ENCODE measurements at places on chromosomes 7 and 10. TPM values are rescaled to one million over a fixed set of nuclear protein-coding genes. Genes with fewer than 3 reads are reported as not detected.

DNA sequence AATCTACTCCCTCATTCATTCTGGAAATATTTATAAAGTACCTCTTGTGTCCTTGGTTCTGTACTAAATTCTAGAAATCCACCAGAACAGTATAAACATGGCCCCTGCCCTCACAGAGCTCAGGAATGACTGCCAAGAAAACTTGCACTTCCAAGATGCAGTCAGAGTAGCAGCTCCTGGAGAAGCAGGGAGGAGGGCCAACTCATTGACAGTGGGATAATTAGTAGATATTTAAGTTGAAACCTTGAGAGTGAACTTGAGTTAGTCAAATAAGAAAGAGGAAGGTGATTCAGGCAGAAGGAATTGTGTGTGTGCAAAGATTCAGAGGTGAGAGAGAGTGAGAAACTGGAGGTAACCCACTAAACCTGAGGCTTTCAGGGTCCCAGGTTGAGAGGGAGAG is 182.2 kb upstream of the INHBA start:
- peak; percentile 25 for DNase-seq

DNA sequence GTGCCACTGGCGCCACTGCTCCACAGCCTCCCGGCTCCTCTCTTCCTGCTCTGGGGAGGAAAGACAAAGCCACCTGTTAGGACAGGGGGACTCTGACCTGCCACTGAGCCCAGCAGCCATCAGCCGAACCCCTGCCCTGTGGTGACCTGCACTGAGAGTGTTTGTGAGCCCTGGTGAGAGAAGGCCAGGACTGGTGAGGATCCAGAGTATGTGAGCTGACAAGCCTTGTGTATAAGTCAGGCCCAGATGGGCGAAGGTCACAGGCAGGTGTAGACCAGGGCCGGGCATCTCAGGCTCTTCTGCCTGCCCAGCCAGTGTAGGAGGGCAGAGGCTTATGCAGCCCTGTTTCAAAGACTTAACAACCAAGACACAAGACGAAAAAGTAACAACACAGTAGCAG is 12.0 kb downstream of the UCMA start:
- DNase-seq, result no peak

- peak; percentile 36 for DNase-seq
These were observed 38.1 kb downstream of the TMEM130 start for GRCh38 chr7:98831641-98832221.

DNA sequence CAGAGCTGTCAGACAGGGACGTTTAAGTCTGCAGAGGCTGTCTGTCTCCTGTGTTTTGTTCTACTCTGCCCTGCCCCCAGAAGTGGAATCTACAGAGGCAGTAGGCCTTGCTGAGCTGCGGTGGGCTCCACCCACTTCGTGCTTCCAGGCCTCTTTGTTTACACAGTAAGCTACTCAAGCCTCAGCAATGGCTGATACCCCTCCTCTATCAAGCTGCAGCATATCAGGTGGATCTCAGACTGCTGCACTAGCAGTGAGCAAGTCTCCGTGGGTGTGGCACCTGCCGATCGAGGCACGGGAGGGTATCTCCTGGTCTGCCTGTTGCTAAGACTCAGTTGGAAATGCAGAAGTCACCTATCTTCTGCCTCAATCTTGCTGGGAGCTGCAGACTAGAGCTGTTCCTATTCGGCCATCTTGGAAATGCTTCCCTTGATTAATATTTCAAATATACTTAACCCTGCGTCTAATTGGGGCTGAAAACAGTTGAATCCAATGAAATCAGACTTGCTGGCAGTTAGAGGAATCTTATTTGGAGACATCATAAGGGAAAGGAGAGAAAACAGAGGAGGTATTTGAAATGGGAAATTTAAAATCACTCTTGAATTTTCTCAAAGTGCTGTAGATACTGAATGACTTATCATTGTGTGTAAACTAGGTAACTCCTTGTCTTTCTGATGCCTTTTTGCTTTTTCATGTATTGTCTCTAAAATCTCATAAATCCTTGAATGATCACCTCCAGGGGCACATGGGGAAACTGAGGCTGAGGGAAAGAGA is 13.8 kb upstream of the CYP3A5 start:
- DNase-seq, result peak; percentile 4

- DNase-seq, result no peak
These were observed 55.6 kb downstream of the NOC3L start for GRCh38 chr10:94307046-94307615.

GRCh38 chr7:23238983-23239652 is 7.5 kb upstream of the GPNMB start:
- no peak for DNase-seq

DNA sequence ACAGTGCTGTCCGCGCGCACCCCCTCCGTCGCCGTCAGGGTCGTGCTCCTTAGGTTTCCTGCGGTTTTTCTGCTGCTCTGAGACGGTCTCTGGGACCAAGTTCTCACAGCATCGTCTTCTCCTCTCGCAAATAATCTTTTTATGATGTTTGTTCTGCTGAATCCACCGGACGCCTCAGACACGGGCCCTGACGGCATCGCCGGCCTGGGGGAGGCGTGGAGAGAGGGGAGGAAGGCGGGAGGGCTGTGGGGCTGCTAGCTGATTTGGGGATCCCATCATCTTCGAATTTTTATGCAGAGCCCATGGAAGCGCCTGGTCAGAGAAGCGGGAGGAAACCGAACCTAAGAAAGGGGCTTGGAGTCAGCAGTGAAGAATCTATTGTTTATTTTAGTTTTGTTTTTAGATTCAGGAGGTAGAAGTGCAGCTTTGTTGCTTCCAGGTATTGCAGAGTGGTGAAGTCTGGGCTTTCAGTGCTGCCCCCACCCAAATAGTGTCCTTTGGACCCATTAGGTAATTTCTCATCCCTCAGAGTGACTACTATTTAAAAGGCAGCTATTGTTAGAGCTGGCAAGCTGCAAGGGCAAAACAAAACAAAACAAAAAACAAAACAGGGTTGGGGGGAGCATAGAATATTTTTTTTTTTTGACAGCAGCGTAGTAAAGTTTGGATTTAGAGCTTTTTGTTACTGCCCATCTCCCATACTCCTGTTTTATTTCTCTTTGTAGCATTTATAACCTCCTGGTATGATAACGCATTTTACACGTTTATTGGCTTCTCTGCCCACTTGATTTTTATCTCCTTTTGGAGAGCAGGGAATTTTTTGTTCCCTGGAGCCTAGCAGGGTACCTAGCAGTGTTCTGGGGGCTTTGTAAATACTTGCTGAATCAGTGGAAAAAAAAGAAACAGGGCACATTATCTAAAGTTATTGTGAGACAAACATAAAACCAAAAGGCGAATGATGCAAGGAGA is 92.6 kb downstream of the SPAG6 start:
- peak; percentile 55 for DNase-seq

IL2RA gene
- under 0.01 TPM for total RNA-seq

GNAT3 gene
- total RNA-seq, result not detected

DNA sequence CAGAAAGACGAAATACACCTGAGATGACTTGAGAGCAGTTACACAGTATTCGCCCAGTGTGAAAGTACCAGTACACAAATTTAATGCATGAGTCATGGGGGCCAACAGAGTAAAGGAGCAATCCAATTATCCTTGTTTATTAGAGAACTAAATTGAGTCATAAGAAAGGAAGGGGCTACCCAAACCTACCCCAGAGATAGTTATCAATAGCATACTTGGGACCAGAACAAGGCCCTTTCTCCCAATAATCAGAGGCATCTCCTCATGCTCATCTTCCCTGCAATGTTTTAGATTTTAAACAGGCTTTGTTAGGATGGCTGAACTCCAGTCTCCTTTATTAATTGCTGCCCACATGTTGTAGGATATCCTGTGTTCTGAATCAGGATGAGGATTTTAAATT is 239.7 kb upstream of the LRGUK start:
- peak; percentile 1 for DNase-seq

DNA sequence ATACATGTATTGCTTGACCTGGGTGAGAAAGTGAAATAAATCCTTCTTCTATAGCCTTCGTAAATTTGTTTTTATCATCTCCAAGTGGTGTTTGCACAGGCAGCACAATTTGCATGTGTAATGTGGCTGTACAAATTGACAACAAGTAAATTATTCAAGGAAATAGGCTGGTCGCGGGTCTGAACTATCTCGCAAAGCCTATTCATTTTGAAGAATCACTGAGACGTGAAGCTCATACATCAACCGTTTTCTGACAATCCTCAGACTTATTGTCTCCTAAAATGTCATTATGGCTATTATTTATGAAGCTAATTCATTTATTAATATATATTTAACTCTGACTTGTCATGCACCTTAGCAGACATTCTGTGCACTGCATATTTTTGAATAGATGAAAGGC is 16.2 kb upstream of the FAM204A start:
- no peak for DNase-seq

DNA sequence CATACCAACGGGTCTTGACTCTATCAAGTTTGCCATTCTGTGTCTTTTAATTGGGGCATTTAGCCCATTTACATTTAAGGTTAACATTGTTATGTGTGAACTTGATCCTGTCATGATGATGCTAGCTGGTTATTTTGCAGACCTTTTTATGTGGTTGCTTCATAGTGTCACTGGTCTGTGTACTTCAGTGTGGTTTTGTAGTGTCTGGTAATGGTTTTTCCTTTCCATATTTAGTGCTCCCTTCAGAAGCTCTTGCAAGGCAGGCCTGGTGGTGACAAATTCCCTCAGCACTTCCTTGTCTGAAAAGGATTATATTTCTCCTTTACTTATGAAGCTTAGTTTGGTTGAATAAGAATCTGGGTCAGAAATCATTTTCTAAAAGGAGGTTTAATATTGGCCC is 135.1 kb upstream of the LANCL2 start:
- no peak for DNase-seq

SEC23IP gene
- 37.7 TPM for total RNA-seq
